NCI-H146 (cell line): ENCODE measurements at places on chromosomes 7 and 10.

DNA sequence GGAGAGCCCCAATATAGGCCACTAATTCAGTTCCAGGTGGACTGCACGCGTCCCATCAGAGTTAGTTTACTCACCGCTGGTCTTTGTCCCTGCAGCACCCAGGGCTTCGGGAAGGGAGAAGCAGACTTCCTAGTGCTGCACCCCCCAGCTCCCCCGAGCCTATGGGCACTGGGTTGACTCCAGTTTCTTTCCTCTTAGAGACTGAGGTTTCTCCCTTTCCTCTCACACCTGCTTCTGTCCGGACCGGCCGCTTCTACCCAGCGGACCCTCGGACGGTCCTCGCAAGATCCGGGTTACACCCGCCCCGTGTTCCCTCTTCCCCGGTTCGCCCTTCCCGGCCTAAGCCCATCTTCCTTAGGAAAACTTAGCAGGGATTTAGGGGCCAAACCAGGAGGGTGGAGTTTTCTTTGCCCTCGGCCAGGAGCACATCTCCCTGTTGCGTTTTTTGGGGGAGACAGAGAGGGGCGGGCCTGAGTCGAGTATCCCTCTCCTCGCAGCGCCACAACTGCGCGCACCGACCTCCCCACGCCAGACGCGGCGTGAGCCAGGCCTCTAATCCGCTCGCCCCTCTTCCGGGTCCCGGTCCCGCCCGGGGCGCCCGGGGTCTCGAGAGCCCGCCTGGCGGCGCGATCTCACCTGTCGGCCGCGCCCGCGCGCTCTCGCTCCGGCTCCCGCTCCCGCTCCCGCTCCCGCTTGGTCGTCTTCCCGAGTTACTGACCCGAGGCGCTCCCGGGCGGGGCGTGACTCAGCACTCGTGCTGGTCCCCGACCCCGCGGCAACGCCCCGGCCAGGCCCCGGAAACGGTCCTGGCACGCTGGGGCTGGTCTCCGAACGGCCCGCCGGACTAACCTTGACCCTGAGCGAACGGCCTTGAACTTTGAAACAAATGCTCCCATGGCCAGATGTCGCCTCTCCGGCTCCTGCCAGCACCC, at the start of gene AIFM2:
AIFM2 (minus strand) TSS at position 728 of the 932 bp plus-strand sequence. CDS start 8,741 bp downstream, outside the sequence.
- peak; percentile 85 for DNase-seq

DNA sequence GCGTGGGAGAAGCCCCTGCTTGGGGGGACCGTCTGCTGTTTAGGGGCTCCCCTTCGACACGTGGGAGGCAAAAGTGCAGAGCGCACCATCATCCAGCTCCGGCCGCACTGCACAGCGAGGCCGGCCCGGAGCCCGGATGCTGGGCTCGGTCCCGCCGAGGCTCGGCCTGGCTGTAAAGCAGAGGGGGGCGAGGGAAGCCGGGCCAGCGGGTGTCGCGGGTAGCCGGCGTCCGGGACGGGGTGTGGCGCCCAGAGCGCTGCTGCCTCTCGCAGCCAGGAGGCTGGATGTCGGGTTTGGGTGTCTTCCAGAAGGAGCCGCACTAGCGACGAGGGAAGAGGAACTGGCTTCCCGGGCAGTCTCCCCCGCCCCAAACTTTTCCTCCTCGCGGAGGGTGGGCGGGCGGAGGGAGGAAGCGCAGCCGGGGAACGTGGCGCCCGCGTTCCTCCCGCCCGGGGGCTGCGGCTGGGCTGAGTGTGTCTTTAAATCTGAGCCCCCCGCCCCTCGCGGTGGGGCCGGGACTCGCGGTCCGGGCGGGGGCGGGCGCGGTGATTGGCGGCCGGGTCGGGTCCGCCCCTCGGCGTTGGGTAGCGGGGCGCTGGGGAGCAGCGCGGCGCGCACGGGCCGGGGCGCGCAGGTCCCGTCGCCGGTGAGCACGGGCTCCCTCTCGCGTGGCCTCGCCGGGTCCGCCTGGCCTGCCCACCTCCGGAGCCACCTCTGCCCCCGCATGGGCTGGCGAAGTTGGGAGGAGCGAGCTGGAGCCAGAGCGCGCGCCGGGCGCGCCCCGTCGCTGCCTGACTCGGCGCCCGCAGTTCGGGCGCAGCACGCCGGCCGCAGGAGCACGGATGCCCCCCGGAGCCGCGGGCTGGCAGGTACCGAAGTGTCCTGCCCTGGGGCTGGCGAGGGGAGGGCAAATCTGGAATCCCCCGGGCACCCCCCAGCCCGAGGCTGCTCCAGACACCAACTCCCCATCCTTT, at the start of gene PALD1:
PALD1 (plus strand) TSS at position 577 of the 974 bp plus-strand sequence. CDS start 47,185 bp downstream, outside the sequence.
- DNase-seq, result peak; percentile 85

DNA sequence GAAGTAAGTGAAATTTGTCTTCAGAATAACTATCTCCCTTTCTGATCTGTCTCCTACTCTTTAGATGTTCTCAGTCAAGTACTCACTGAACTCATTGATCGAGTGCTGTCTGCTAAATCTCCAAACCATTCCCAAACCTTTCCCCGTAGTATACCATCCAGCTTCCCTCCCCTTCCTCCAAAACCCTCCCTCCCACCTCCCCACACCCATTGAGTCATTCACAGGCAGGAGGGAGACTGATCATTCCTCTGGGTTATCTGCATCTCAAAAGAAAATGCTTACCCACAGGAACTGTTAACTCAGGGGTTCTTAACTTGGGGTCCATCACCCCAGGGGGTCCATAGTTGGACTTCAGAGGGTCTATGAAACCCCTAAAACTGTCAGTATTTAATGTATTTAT, 37.4 kb downstream of the GOT1 start:
- DNase-seq, result no peak

DNA sequence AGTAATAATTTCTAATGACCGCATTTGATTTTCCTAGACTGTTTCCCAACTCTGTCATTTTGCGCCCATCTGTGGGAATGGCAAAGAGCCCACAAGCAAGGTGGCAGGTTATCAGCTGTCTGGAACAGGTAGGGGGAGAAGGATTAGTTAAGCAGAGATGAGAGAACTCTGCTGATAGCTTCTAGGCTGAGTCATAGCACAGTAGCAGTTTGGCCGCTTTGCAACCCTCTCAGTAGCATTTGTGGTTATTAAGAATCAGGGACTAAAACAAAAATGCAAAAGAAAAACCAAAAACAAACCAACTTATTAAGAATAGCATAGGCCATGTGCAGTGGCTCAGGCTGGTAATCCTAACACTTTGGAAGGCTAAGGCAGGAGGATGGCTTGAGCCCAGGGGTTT, 602.7 kb upstream of the SORCS1 start:
- no peak for DNase-seq

DNA sequence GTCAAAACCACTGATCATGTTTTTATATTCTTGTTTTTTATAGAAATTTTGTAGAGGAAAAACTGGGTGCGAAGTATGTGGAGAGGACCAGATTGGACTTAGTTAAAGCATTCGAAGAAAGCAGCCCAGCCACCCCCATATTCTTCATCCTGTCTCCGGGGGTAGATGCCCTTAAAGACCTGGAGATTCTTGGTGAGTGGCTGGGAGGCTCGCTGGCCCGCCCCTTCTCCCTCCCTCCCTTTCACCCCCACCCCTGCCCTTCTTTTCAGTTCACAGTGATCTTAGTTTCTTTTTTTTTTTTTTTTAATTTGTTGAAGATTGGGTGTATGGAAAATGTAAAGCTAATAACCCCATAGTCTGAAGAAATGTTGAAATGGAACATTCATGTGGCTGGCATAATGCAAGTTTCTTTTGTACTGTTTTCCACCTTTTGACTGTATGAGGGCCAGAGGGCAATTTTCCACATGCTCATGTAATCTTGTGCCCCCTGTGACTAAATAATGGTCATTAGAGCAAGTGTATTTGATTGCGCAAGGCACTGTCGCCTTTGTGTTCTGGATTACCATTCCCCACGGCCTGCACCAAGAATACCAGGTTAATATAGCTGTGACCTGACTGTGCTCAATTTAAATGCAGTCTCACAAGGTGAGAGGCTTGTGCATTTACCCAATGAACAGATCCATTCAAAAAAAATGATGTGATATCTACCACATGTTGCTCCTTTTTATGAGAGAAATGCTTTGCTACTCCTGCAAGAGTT, 77.7 kb downstream of the CDCA7L start:
- DNase-seq, result peak; percentile 80

DNA sequence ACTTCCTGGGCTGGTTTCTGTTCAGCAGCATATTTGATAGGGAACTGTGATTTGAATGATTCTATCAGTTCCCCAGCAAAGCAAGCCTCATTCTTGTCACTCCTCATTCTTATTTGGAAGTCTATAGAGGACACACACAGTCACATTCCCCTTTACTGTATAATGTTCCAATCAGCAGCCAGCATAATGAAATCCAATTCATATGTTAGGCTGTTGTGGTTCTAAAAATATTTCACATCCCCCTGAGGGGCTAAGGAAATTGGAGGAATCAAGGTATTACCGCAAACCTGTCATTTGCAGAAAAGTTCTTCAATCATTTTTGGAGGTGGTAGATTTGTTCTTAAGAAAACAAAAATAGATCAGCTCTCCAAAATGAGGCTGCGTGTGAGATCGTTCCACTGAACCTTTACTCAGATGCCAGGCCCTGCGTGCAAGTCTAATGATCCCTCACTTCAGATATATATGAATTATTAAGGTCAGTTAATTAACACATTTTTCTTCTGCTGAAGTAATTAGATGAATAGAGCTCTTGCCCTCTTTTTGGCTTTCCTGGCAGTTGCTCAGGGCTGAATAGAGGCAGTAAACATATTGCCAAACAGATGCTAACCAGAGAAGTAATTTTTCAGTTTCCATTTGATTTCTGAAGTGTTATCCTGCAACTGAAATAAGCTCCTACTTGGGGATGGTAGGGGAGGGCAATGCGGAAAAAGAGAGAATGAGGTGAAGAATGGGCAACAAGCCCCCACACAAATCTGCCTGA, 31.8 kb downstream of the LSMEM1 start:
- DNase-seq, result no peak

GRCh38 chr7:128387216-128388144, 22.3 kb downstream of the IMPDH1 start:
- DNase-seq, result peak; percentile 81
